ENCODE measurements at places on chromosomes 2 and 18.

DNA sequence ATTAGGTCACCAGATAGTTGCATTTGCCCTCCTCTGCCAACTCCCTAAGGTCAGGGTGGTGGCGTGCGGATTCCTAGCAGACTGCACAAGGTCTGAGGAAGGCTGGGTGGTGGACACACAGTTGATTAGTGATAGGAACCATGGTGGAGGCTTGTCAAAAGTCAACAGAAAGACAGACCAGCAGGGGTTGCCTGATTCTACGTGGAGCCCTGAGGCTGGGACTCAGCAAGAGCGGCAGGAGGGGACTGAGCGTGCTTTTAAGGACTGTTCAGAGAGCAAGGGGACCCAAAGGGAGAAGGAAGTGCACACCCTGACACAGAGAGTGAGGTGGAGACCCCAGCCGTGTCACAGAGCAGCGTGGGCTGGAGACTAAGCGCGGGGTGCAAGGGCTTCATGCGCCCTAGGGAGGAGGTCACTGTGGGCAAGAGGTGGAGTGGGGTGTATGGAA is 513.2 kb downstream of the RNF144A start:
- DNase-seq: no peak

DNA sequence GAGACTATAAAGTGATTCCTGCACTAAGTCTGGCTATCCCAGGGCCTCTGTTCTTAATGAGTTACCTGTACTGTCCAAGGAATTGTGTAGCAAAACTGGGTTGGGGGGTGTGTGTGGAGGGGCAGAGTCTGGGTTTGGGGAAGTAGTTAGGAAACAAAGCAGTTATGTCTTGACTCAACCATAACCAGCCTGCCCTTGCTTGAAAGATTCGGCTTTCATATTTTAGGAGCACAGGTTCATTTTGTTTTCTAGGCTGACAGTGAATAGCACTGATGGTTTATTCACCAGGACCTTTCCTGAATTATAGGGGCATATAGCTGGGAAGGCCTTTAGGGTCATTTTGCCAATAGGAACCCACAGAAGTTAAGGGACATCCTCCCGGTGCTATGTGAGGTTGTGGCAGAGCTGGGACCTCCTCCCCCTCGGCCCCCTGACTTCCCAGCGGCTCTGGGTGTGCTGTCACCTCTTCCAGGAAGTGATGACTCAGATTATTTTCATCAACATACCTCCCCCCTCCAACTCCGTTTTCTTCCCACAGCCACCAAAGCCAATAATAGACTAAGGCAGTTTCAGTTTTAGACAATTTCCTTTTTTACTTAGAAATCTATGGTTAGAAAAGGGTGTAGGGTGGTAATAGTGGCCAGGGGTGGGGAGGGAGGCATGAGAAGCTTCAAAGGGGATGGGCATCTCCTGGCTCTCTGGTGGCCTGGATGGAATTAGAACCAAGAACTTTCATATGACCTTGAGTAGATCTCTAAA is 44.8 kb downstream of the SETBP1 start:
- no peak for DNase-seq

- no peak for DNase-seq
Measured at GRCh38 chr18:3434685-3435084, 15.3 kb upstream of the TGIF1 start.

DNA sequence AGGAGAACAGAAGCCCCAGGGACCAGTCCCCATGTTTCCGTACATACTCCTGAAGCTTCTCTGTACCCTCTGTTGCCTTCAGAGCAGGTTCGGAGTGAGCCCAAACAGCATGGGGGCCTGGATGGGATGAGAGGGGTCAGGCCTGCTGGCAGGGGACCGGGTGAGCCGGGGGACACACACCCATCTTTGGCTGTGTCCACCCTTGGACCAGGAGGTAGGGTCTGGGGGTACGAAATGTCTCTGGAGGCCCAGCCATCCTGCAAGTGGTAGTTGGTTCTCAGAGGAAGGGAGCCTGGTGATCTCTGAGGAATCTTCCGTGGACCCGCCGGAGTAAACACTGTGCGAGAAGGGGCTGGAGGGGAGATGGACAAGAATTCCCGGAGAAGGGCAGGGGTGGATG is 15.3 kb downstream of the FBLN7 start:
- no peak for DNase-seq

- no peak for DNase-seq
Measured at GRCh38 chr2:24659862-24660261, 133.3 kb downstream of the PTRHD1 start.

All from progenitor cell of endocrine pancreas (in vitro differentiated cells).